ENCODE measurements at places on chromosomes 7 and 10.

- DNase-seq = no peak
These were observed 4.8 kb upstream of the VCL start for GRCh38 chr10:73992899-73993788.

- no peak for DNase-seq
These were observed 442.3 kb upstream of the AKR1E2 start for GRCh38 chr10:4383651-4384098.

DNA sequence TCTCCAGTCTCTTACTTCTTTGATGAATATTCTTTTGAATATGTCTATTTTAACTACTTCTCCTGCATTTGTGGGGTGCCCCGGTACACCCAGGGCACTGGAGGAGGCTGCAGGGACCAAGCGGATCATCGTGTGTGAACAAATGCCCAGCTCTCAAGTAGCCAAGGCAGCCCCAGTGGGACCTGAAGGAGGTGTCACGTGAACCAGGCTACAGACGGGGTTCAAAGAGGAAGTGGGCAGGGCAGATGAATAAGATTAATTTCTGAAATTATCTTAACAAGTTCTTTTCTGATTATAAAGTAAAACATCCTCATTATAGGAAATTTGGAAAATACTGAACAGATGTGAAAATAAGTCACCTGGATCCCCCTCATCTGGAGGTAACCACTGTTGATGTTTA, 78.4 kb upstream of the DUSP5 start:
- DNase-seq = no peak

GRCh38 chr10:100728928-100729861, 16.2 kb upstream of the PAX2 start:
- DNase-seq = no peak

DNA sequence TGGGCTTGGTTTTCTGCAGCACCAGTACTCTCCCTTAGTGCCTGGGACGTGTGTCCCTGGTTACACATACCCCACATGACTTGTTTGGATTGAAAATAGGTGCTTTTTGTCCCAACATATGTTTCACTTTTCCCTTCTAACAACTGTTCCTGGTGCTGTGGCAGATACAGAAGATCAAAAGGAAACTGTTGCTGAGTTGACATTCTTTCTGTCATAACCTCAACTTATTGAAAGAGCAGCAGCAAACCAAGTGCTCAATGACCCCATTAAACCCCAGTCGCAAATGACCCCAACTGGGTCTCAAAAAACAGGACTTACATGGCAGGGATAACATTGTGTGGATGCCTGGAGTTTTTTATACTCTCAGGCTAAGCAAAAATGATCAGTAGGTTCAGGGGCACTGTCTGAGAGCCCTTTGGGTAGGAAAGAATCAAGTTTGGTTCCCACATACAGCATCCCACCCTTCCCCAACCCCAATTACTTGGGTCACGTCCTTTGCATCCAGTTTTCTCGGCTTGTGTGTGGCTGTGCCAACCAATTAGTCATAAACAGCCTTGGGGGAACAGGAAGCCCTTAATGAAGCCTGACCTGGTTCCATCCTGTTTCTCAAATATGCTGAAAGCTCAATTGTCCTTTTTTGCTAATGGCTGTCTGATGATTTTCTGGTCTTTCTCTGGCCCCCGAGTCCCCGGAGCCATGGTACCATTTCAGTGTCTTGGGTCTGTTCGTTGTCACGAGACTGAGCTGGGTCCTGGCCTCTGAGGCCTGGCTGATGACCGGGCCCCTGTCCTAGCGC, 4.9 kb downstream of the HKDC1 start:
- DNase-seq = no peak

DNA sequence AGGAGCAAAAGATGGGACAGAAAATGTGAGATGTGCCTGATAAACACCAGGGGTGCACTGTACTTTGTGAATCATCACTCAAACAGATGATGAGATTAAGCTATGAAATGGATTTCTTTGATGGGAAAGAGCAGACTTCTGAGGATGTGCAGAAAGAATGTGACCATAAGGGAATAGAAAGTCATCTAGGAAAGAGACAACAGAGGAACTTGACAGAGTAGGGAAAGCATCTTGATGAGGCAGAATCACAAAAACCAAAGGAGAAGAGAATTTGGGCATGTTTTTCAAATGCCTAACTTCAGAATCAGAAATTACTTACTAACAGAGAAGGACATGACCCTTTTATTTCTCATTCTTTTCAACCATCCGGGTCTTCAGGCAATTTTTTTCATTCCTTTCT, 82.4 kb upstream of the LRRTM3 start:
- no peak for DNase-seq

DNA sequence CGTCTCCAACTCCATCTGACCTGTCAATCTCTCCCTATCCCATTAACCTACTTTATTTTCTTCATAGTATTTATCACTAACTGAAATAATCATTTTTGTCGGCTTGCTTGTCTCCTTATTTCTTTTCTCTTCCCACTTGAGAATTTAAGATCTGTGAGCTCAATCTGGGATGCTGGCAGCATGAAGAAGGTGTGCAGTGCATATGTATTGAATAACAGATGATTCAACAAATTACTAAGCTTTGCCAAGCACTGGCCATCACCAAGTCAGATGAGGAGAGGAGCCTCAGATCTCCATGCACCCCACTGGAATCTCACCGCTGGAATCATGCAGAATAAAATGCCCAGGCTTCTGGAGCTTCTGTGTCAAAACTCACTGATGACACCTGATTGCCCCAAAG, 47.6 kb upstream of the PPP1R3C start:
- DNase-seq = no peak

GRCh38 chr7:70353330-70353945, 755.2 kb downstream of the AUTS2 start:
- DNase-seq = no peak

DNA sequence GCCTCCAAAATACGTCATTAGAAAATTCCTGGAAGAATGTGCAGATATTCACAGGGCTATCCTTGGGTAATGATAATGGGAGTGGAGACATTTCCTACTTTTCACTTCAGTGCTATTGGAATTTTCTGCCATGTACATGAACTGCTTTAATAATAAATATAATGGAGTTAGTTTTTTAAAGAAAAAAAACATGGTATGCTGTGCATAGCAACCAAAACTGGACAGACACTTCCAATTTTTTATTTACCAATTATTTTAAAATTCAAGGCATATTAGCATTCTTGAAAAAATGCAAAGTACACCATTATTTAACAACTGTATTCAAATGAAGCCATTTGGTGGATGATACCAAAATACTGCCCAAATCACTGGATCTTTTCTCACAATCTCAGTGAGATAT, 3.3 kb downstream of the XRCC2 start:
- no peak for DNase-seq

- no peak for DNase-seq
These were observed 118.7 kb upstream of the GJD4 start for GRCh38 chr10:35486297-35486990.

DNA sequence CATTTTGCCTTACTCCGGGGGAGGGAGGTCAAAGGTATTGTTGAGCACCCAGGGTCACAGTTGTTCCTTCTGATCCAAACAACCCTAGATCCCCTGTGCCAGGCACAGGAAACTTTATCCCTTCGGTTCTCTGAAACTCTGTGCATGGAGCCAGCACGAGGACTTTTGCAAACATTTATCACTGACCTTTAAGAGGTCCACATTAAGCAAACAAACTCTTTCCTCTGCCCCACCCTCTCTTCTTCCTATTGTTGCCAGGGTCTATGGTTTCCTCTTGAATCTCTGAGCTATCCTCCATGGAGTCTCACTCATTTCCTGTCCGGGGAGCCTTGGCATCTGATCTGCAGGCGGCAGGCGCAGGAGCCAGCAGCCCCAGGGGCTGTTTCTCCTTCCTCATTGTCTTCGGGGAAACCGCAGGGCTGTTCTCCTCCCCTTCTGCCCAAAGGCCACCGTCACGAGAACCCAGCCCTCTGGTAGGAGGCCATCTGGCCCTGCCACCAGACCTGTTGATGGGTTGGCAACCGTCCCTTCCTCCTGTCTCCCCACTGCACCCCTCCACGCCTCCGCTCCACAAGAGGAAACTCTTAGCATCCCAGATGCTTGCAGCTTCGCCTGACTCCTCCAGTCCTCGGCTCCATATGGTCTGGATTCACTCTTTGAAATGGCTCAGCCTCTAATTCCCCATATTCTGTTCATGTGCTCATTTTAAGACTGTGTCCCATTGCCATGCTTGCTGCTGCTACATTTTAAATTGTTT, 327.3 kb upstream of the NRP1 start:
- DNase-seq = peak; percentile 72

- no peak for DNase-seq
These were observed 16.1 kb downstream of the GNAI1 start for GRCh38 chr7:80150611-80151273.

- no peak for DNase-seq
These were observed 13.1 kb downstream of the ADGRA1 start for GRCh38 chr10:133100706-133101415.

DNA sequence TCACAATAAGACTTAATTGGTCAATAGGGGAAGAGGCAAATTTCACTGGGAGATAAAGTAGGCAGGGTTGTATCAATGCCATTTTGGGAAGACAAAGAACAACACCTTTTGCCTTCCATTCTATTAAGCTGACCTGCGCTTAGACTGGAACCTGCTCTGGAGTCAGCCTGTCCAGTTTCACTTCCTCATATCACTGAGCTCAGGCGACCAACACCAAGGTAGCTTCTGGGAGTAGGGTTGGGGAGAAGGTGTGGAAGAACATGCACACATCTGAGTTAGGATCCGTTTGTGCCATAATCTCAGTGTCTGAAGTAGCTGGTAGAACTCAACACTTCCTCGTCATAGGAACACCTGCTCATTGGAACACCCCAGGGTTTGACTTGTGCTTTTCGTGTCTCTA, 527.4 kb upstream of the IGFBP3 start:
- DNase-seq = no peak

GRCh38 chr7:74217455-74218342, 7.9 kb downstream of the LAT2 start:
- DNase-seq = no peak

DNA sequence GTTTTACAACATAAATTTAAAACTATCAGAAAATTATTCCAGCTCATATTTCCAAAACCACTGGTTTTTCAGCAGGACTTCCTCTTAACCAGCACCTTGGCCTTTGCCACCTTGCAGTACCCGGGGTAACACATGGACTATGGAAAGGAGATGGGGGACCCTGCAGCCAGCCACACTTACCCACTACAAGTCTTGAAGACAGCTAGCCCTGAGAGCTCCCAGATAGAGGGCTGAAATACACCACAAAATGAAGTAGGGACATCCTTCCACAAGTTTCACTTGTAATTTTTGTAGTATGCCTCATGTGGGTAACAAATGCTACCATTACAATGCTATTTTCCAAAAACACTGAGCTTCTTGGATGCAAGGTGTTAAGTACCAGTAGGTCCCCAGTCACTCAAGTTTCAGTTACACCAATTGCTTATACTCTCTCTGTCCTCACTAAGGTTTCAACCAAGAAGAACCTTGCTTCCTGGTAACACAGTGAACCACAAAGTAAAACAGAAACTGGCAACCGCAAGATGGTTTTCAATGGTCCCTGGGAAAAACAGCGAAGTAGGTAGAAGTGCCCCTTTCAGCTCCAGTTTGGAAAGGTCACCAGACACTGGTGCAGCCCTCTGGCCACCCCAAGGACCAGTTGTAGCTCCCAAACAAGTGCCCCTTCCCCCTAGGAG, 110.9 kb downstream of the SGMS1 start:
- DNase-seq = no peak
